ENCODE measurements at places on chromosomes 16 and 17.
A peak's percentile ranks its signal among the peaks of the same experiment; 100 is the strongest.

GRCh38 chr17:51687887-51688286 is 427.5 kb downstream of the UTP18 start:
- ATAC-seq: peak; percentile 25

- ATAC-seq: no peak
These were observed 95.5 kb upstream of the DHX40 start for GRCh38 chr17:59469786-59470485.

DNA sequence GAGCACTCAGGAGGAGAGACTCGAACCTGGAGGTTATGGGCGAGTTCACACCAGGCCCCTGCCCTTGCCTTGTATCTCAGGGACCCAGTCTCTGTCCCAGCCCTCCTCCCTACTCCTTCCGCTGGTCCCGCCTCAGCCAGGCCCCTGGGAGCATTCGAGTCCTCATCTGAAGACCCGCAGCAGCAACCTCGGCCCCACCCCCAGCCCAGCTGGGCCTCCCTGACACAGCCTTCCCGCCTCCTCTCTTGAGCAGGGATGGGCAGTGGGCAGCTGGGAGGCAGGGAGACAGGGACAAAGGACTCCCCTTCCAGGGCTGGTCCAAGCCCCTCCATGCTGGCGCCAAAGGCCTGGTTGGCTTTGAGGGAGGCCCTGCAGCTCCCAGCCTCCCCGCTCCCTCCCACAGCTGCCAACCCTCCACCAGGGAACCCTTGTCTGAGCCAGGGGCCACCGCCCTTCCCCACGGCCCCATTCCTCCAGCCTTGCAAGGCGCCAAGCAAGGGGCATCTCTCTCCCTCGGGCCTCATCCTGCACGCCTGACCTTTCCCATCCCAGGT is 15.4 kb upstream of the ZC3H18 start:
- no peak for ATAC-seq

GRCh38 chr17:81582749-81583148 is 30.6 kb upstream of the FAAP100 start:
- ATAC-seq: no peak

- ATAC-seq: no peak
These were observed 2.5 kb downstream of the NME3 start for GRCh38 chr16:1768767-1769401.

- ATAC-seq: no peak
These were observed 45.0 kb downstream of the NT5M start for GRCh38 chr17:17347956-17348871.

DNA sequence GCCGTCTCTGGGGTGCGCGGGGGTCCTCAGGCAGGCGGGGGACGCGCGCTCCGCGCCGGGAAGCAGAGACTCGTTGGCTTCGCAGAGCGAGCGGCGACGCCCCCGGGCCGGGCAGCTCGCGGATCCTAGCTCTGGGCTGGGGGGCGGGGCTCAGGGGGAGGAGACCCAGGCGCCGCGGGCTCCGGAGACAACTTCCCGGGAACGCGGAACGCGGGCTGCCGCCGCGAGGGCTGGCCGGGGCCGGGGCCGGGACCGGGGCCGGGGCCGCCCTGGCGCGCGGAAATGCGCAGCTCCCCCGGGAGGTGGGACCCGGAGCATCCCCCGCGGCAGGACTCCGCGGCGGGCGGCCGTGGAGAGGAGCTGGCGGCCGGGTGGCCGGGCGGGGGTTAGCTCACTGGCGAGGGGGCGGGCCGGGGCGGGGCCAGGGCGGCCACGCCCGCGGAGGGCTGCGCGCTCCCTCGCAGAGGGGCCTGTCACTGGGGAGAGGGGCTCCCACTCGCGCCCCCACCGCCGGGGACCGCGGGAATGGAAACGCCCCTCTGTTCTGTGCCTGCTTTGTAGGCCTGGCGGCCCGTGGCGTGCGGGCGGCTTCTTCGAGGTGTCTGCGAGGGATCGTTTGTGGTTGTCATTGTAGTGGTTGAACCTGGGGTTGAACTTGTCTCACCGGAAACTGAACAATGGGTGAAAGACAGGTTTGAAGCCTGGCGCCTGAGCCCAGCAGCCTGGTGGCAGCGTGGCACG is at the start of gene GAS7:
Gene GAS7, minus strand, starts transcription at position 98 of the 741 bp plus-strand sequence.
- no peak for ATAC-seq

- ATAC-seq: no peak
These were observed 34.9 kb upstream of the RBFOX3 start for GRCh38 chr17:79645777-79646088.

DNA sequence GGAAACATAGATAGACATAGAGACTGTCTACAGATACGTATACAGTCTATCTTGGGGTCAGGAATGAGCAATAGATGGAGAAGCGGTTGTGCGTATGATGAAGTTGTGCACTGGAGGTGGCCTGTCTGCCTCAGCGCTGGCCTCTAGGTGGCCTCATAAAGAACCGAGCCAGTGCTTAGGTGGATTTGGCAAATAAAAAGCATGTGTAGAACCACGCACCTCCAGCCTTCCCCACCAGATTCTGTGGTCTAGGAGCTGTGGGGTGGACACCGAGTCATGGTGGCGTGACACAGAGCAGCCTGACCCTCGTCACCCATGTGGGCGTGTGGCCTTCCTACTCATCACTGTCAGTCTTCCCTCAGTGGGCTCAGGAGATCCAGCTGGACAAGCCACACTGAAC is 34.0 kb downstream of the PGS1 start:
- ATAC-seq: peak; percentile 27

GRCh38 chr17:81192386-81193050 is 26.5 kb upstream of the AATK start:
- ATAC-seq: no peak

DNA sequence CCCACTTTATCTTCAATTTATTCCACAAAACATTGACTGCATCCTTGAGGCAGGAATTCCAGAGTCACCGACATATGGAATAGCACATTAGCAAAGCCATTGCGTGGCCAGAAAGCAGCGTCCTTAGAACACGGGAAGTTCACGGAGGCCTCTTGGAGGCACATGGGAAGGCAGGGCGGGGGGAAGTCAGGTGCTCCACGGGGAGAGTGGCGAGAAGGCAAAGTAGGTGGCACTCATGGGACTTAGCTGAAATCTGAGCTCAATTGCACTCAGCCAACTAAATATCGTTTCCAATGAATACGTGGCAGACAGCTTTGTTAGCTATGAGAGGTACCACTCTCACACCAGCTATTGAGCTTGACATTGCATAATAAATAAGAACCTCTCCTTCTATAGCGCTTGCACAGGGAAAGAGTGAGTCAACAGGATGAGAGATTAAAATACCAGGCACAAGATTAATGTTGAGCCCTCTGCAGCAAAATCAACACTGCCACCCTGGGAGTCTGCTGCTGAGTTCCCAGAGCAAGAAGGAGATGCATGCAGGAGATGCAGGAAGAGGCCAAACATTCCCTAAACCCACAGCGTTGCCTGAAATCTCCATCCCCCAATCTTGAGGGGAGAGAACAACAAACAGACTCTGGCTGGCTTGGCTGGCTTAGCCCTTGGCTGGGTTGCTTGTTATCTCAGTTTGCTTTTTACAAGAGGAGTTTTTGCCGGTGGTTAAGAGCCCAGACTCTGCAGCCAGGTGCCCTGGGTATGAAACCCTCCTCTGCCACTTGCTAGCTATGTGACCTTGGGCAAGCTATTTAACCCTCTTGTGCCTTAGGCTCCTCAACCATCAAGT is 28.8 kb downstream of the ABCC12 start:
- ATAC-seq: no peak

GRCh38 chr16:80277182-80277581 is 263.6 kb upstream of the DYNLRB2 start:
- no peak for ATAC-seq

DNA sequence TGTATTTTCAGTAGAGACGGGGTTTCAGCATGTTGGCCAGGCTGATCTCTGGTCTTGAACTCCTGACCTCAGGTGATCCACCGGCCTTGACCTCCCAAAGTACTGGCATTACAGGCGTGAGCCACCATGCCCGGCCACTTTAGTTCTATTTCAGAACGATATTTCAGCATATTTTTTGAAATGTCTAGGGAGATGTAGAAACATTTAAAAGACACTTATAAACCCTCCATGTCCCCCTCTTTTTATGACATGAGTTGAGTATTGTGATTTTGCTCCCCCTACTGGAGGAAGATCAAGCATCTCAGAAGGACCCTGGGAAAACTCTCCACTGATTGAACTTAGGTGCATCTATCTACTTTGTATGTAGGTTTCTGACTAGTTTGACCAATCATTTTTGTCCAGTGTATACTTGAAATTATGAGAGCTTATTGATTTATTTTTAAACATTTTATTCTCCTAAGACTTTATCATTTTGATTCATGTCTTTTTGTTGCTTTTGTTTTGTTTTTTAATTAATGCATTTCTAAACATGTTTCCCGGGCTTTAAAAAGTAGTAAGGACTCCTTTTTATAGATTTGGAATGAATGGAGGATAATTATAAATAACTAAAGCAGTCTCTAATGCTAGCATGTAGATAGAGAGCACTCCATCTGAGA is 105.1 kb downstream of the CHD9 start:
- ATAC-seq: peak; percentile 61

Data from activated CD4-positive, CD25-positive, alpha-beta regulatory T cell treated with anti-CD3 and anti-CD28 coated beads, Interleukin-2, amount 50 U/mL, for 24 hours (primary cell).